ENCODE measurements at places on chromosomes 2 and 18. TPM values are rescaled to one million over a fixed set of nuclear protein-coding genes. Genes with fewer than 3 reads are reported as not detected.

- DNase-seq: no peak
- H3K36me3 ChIP-seq: no peaks in the 10 kb centered on the region
- no peak overlapping the region for H3K4me3 ChIP-seq
- H3K4me1 ChIP-seq: no peaks in the 10 kb centered on the region
- H3K27ac ChIP-seq: no peak overlapping the region
Measured at GRCh38 chr2:125638345-125638744, 1017.6 kb upstream of the GYPC start.

EFR3B gene
- total RNA-seq: 0.83 TPM

- H3K4me1 ChIP-seq: peaks cover 6% of the 10 kb centered on the region
- no peak overlapping the region for H3K27ac ChIP-seq
- no peaks in the 10 kb centered on the region for H3K36me3 ChIP-seq
- no peak overlapping the region for H3K4me3 ChIP-seq
- no peak for DNase-seq
Measured at GRCh38 chr2:133489641-133490410, 78.4 kb downstream of the NCKAP5 start.

DNA sequence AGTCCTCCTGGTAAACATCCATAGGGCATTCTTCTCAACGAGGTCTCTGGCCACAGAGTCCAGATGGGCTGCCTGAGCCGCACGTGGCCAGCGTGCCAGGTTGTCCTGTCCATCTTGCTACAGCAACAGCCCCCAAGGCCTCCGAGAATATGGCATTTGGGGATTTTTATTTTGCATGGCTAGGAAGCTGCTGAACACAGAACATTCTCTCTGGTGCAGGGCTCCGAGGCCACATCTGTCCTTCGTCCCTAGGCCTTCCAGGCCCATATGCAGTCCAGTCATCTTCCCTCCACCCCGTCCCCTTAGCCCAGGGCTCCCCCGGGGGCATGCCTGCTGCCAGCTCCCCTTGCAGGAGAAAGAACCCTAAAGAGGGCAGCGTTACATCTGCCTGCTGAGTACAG is 2.3 kb downstream of the HDAC4 start:
- peaks cover 75% of the 10 kb centered on the region for H3K4me1 ChIP-seq
- no peak for DNase-seq
- H3K36me3 ChIP-seq: no peaks in the 10 kb centered on the region
- H3K4me3 ChIP-seq: peak overlapping the region; percentile 86
- no peaks in the 10 kb centered on the region for H3K27me3 ChIP-seq
- H3K27ac ChIP-seq: peak overlapping the region; percentile 100

GRCh38 chr2:172200495-172201085 is 97.9 kb upstream of the DLX2 start:
- H3K27ac ChIP-seq: no peak overlapping the region
- no peaks in the 10 kb centered on the region for H3K27me3 ChIP-seq
- DNase-seq: no peak
- no peak overlapping the region for H3K4me3 ChIP-seq
- no peaks in the 10 kb centered on the region for H3K4me1 ChIP-seq
- H3K36me3 ChIP-seq: no peaks in the 10 kb centered on the region

- no peaks in the 10 kb centered on the region for H3K36me3 ChIP-seq
- no peak for DNase-seq
- H3K27me3 ChIP-seq: no peaks in the 10 kb centered on the region
- no peak overlapping the region for H3K4me3 ChIP-seq
- H3K27ac ChIP-seq: no peak overlapping the region
Measured at GRCh38 chr2:164810843-164811242, 30.8 kb downstream of the COBLL1 start.

DNA sequence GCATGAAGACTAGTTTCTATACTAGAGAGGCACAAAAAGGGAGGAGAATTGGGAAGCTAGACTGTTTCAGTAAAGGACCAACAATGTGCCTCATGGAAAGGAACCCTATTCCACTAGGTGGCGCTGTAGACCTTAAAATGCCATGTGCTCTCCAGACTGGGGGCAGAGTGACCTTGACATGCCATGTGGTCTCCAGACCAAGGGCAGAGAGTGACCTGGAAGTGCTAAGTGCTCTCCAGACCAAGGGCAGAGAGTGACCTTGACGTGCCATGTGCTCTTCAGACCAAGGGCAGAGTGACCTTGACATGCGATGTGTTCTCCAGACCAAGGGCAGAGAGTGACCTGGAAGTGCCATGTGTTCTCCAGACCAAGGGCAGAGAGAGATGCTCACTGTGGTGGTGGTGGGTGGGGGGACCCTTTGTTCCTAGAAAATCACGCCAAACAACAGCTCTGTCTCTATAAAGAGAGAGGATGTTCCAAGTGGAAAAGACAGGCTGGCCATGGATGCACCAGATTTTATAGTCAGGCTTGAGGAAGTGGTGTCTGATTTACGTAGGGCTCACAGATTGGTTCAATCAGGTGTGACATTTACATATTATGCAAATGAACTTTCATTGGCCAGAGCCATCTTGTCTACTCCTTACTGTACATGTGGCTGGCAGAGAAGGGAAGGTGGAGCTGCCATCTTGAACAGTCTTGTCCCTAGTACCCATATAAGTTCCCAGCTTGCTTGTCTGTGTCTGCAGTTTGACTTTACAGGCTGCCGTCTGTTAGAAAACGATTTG is 344.0 kb upstream of the DDX18 start:
- H3K4me1 ChIP-seq: no peaks in the 10 kb centered on the region
- no peaks in the 10 kb centered on the region for H3K36me3 ChIP-seq
- no peaks in the 10 kb centered on the region for H3K27me3 ChIP-seq
- no peak overlapping the region for H3K27ac ChIP-seq
- DNase-seq: no peak

DNA sequence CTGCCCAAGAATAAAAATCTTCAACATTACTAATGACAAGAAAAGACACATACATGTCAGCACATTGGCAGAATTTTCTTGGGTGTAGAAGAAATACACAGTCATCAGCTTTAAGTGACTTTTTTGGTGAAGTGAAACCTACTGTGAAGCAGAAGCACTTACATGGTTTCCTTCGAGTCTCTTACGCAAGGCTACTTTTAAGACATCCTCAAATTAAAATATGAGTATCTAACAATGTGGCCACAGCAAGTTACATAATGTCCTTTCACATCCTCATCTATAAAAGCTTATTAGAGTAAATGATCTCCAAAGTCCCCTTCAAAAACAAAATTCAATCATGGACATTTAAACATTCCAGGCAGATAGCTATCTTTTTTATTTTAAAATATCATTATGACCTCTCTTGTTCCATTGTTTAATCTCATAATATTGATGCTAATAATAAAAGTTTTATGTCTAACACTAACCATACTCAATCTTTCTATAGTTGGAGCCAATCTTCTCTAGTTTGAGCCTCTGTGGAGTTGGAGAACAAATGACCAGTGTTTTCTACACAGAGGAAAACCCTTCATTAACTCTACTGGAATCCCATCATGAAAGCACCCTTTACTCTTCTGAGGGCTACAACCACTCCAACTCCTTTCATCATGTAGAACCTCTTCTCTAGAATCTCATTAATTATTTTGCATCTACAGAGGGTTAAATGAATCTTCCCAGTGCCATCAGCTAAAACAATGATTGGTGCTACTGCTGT is 182.2 kb upstream of the ZFP36L2 start:
- H3K27me3 ChIP-seq: no peaks in the 10 kb centered on the region
- DNase-seq: no peak
- H3K4me1 ChIP-seq: peaks cover 29% of the 10 kb centered on the region
- no peak overlapping the region for H3K4me3 ChIP-seq
- H3K36me3 ChIP-seq: no peaks in the 10 kb centered on the region
- H3K27ac ChIP-seq: no peak overlapping the region

DNA sequence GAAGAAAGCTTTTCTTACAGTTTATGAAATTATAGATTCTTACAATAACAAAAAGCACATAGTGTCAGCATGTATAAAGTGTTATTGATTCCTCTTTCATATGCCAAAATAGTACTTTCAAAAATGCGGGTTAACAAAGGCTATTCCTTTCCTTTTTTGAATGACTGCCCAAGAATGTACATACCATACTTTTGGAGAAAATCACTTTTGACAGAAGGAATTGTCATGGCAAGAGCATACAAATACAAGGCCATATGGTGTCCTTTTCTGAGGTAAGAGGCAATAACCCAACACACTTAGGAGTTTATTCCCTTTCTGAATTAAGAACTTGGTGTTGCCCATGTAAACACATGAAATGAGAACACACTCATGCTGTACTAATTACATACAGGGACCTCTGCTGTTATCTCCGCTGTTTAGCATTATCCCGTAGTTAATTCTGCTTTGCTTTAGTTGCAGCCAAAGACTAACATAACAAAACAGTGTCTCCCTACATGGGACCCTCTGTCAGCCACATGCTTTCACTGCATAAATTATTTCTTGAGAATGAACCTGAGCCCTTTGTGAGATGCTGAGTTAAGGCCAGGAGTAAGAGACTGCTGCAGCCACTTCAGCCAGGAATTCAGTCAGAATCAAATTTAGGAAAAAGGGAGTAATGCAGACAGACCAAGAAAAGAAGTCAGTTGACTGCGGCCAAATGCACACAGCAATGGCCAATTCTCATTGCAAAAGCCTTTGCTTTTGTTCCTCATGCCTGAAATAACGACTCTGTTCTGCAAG is 67.0 kb downstream of the CDH2 start:
- H3K36me3 ChIP-seq: no peaks in the 10 kb centered on the region
- no peaks in the 10 kb centered on the region for H3K27me3 ChIP-seq
- peaks cover 12% of the 10 kb centered on the region for H3K4me1 ChIP-seq
- no peak overlapping the region for H3K4me3 ChIP-seq
- no peak for DNase-seq

CPO gene
- total RNA-seq: 0.33 TPM

DNA sequence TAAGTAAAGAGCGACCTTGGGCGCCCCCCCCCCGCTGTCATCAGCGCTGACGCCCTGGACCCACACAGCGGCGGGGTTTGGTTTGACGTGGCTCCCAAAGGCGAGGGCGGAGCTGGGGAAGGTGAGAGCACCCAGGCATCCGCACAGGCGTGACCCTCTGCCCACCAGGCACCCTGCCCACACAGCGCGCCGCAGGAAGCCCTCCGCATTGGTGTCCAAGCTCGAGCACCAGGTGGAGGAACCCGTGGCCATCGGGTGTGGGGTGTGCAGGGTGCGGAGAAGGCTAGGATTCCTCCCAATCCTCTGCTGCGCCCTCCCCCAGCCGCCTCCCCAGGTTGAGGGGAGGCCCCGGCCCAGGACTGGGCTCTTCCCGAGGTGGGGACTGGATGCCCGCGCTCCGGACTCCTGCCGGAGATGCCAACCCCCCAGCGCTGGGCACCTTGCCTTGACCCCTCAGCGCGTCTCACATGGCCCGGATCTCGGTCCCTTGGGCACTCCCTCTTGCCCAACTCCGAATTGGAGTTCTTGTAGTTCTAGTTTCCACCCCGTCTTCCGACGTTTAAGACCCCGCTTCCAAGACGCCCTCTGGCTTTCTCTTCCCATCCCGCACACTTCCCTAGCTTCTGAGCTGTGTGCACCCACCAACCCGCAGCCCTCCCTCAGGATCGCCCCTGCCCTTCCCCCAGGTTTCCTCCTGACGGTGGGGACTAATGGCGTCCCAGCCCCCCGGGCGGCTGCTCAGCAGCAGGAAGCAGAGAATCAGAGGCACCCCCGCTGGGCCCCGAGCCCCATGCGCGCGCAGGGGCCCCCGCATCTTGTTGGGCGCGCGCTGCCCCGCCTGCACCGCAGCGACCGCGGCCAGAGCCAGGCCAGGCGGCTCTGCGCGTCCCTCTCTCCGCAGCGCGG is 25.9 kb upstream of the RESP18 start:
- no peak for DNase-seq
- H3K27ac ChIP-seq: no peak overlapping the region
- H3K27me3 ChIP-seq: peaks cover 21% of the 10 kb centered on the region
- H3K36me3 ChIP-seq: no peaks in the 10 kb centered on the region
- peaks cover 14% of the 10 kb centered on the region for H3K4me1 ChIP-seq

GRCh38 chr2:216698895-216699294 is 3.5 kb upstream of the IGFBP5 start:
- peak overlapping the region; percentile 89 for H3K27ac ChIP-seq
- no peak overlapping the region for H3K4me3 ChIP-seq
- no peak for DNase-seq
- no peaks in the 10 kb centered on the region for H3K36me3 ChIP-seq

PRADC1 gene
- 31.6 TPM for total RNA-seq

DNA sequence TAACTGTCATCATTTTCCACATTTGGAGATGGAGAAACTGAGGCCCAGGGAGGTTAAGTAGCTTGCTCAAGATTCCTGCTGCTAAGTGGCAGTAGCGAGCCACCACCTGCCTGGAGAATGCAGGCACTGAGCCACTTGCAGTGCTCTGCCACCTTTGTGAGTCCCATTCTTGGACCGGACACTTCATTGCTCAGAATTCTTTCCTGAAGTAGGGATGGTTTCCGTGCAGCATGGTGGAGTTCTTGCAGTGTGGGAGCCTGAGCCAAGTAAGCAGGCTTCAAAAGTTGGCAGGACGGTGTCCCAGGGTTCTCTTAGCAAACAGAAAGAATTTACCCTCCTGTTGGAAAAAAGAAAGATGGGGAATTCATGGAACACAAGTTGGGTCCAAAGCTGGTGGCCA is 115.0 kb upstream of the MMADHC start:
- DNase-seq: no peak
- H3K4me3 ChIP-seq: no peak overlapping the region
- H3K27me3 ChIP-seq: no peaks in the 10 kb centered on the region
- H3K4me1 ChIP-seq: no peaks in the 10 kb centered on the region
- no peaks in the 10 kb centered on the region for H3K36me3 ChIP-seq
- H3K27ac ChIP-seq: no peak overlapping the region

PID1 gene
- total RNA-seq: 68.7 TPM

- H3K4me1 ChIP-seq: peaks cover 9% of the 10 kb centered on the region
- DNase-seq: no peak
- H3K27me3 ChIP-seq: no peaks in the 10 kb centered on the region
- no peak overlapping the region for H3K4me3 ChIP-seq
- H3K36me3 ChIP-seq: no peaks in the 10 kb centered on the region
Measured at GRCh38 chr18:78448591-78448990, 531.0 kb upstream of the SALL3 start.
